ENCODE measurements at places on chromosomes 1 and 21. TPM values are rescaled to one million over a fixed set of nuclear protein-coding genes. Genes with fewer than 3 reads are reported as not detected.

KIF26B gene
- 1.7 TPM for total RNA-seq

LCA5L gene
- 0.17 TPM for total RNA-seq

COPA gene
- 167 TPM for total RNA-seq

LHX4 gene
- 2.7 TPM for total RNA-seq

IL19 gene
- not detected for total RNA-seq

RBP7 gene
- 1.1 TPM for total RNA-seq

GRCh38 chr1:6959491-6959890 is 174.2 kb downstream of the CAMTA1 start:
- no peak for DNase-seq

DNA sequence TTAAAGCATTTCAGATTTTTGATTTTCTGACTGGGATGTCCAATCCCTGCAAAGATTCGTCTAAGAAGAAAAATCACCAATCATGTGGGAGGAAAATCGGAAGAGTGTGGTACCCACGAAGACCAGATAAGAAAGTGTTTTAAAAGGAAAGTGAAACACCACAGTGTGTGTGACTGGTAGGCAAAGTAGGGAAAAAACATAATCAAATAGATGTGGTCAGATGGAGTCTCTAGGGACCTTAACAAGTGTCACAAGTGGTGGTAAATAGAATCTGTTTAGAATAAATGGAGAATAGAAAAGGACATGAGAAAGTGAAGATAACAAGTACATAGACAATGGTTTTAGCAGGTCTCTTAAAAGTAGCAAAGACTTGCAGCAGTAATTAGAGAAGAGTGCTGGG is 154.6 kb downstream of the SLC30A10 start:
- DNase-seq = no peak

DNA sequence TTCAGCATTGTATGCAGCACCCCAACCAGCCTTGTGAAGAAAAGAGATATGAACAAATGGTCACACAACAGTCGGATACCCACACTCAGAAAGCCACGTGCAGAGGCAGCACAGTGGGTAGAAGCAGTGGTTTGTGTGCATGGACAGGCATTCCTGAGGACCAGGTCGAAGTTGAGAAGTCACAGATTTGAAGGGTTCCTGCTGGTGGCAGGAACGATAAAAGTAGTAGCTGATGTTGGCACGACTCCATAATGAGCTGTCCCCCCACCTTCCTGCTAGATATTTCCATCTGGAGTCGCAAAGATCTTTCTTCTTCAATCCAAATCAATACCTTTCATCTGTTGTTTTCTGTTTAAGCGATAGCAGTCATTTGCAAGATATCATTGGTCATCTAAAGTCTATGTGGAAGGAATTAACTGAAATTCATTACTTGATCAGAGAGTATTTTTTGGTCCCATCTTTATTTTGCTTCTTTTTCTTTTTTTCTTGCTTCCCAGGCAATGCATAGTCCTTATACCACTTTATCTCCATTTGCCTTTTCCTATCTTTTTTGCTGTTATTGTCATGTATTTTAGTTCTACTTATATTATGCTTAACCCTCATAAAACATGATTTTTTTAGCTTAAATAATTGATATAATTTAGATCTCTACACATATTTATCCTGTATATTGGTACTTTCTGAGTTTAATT is 176.4 kb downstream of the DHRS3 start:
- DNase-seq = no peak

GRCh38 chr1:89887270-89887669 is 66.4 kb downstream of the LRRC8D start:
- DNase-seq = no peak

- peak; percentile 57 for DNase-seq
These were observed 644 bp downstream of the UBE4B start for GRCh38 chr1:10033359-10033845.

DNA sequence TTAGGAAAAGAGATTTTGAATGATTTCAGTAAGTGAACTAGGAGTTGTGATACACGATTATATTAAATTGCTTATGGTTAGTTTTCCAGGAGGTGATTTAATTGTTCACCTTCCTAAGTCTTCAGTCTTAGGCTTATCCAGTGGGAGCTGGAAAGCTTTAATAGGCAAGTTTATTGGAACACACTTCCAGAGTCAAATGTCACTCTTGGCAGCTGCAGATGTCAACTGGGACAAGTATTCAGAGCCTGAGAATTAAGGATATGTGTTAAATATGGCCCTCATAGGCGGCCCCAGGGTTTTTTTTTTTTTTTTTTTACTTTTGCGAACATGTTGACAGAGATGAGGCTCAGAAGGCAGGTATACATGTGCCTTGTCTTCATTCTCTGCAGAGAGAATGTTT is 29.2 kb downstream of the UCK2 start:
- no peak for DNase-seq

DNA sequence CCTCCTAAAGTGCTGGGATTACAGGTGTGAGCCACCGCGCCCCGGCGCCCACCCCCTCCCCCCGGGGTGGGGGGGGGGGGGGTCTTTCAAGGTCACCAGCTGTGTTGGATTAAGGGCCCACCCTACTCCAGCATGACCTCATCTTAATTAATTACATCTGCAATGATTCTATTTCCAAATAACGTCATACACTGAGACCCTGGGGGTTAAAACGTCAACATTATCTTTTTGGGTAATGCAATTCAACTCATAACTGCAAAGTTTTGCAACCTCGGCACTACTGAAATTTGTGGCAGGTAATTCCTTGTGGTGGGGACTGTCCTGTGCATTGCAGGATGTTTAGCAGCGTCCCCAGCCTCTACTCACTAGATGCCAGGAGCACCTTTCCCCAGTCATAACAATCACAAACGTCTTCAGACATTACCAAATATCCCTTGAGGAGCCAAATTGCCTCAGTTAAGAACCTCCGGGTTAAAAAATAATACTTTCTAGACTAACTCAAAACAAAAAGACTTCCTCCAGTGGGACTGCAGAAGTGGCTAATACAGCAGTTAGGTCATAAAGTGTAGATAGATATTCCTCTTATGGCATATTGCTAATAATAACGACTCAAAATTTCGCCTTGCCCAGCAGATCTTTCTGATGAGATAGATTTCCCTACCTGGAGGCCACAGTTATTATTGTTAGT is 233.0 kb upstream of the KAZN start:
- DNase-seq = no peak

DNA sequence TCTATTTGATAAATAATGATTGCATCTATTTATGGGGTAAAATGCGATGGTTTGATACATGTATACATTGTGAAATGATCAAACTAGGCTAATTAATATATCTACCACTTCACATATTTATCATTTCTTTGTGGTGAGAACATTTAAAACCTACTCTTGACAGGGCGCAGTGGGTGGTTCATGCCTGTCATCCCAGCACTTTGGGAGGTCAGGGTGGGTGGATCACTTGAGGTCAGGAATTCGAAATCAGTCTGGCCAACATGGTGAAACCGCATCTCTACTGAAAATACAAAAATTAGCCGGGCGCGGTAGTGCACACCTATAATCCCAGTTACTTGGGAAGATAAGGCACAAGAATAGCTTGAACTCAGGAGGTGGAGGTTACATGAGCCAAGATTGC is 25.3 kb downstream of the PLEKHA6 start:
- DNase-seq = no peak

- no peak for DNase-seq
These were observed 82.4 kb upstream of the PLPPR4 start for GRCh38 chr1:99181892-99182291.

DNA sequence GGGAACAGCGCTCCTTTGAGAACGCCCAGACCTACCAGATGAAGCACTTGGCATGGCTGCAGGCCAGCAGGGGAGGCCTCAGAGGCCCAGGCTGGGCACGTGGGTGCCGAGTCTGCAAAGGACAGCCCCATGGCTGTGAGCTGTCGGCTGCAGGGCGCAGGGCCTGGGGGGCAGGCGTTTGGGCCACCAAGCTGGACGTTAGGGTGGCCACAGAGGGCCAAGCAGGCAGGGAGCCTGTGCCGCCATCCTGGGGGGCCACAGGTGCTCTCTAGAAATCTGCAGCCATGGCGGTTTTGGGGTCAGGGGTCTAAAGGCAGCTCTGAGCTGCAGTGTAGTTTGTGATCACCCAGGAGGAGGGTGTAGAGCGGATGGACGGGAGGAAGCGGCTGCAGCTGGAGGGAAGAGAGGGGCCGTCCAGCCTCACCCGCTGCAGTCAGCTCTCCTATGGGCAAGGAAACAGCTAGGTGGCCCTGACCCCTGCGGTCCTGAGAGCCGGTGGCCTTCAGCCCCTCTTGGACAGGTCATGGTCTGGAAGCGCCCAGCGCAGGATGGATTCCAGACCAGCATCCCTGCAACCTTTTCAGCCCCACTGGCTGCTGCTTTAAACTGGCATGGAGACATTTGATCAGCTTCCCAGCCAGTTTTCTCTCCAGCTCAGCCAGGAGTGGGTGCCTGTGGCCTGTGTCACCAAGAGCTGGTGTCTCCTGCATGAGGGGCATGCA is 11.0 kb downstream of the IBA57 start:
- DNase-seq = no peak

GRCh38 chr1:154669464-154670282 is 61.7 kb upstream of the ADAR start:
- DNase-seq = peak; percentile 88

GRCh38 chr1:219544163-219544846 is 68.6 kb downstream of the ZC3H11B start:
- no peak for DNase-seq

- no peak for DNase-seq
These were observed 208.1 kb downstream of the TGFB2 start for GRCh38 chr1:218553197-218553596.

DNA sequence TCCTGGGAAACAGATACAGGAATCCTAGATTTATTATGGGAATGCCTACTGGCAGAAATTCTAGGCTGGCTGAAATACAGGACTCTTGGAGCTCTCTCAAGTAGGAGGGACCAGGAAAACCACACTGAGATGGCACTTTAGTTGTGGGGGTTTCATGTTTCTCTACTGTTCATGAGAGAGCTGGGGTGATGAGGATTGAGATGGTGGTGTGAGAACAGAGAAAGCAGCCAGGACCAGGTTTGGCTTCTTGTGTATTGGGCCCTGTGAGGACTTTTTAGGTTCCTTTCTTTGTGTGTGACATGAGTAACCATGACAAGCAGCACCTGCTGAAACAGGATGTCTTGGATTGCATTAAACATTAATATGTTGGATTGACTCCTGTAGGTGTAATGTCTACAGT is 4.9 kb downstream of the ARID1A start:
- no peak for DNase-seq

GRCh38 chr1:56617141-56617540 is 28.0 kb upstream of the PRKAA2 start:
- no peak for DNase-seq

GRCh38 chr1:172551279-172551678 is 18.3 kb downstream of the SUCO start:
- no peak for DNase-seq

- peak; percentile 67 for DNase-seq
These were observed 124.5 kb upstream of the DPYD start for GRCh38 chr1:98045211-98045766.

DNA sequence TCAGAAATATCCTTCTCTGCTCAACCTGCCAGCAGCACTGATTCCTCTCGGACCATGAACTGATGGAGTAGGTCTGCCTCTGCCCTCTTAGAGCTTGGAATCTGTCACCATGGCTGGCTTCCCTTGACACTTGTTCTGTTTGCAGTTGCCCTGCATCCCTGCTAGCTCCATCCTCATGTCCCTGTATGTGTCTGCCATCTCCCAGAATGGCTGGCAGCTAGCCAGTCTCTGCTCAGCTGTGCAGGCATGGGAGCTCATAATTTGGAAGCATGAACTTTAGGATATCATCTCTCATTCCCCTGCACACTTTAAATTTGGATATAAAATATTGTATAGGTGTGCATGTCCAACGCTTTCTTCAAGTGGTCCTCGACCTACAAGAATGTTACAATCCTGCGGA is 95.4 kb downstream of the C1orf94 start:
- DNase-seq = no peak

DNA sequence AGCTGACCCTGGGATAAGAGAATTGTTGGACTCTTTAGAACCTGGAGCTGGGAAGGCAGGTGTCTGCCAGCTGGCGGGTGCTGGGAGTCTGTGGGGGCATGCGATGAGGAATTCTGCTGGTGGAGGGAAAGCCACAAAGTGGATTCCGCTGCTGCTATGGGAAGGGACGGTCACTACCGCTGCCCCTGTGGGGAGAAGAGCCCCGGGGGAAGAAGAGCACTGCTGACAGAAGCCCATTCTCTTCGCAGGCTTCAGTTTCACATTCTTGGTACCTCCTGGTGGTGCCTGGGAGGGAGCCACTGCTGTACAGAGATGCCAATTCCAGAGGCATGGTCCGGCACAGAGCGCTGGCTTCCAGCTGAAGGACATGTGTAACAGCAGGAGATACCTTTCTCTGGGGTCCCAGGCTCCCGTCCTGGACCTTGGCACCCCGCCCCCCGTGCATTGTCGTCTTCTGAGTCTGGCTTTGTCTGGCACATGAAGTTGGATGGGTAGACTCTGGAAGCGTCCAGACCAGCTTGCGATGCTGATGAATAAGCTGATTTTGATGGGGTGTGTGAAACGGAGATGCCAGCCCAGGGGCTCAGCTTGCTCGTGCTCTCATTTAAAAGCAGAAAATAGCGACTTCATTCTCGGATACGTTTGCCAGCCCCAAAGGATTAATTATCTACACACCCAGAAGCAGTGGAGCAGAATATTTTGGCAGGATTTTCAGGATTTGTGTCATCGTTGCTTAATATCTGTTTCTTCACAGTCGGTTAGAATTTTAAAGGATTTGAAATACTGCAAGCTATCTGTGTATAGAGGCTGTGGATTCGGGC is 13.2 kb downstream of the PDXK start:
- DNase-seq = no peak

DNA sequence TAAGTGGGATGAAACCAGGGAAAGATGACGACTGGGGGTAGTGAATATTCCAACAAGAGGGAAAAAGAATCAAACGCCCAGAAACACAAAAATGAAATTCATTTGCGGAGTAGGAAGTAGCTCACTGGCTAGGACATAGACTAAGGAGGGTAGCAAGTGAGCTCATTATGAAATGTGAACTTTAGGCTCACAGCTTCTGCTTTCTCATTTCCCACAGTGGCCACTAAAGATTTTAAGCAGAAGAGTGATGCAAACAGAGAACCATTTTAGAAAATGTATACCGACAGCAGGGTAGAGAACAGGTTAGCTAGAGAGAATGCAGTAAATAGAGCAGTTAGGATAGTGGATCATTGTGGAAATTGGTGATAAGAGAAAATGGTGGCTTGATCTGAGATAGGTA is 3.5 kb downstream of the CD48 start:
- no peak for DNase-seq

GRCh38 chr1:103953386-103953785 is 203.7 kb downstream of the AMY1C start:
- no peak for DNase-seq

DNA sequence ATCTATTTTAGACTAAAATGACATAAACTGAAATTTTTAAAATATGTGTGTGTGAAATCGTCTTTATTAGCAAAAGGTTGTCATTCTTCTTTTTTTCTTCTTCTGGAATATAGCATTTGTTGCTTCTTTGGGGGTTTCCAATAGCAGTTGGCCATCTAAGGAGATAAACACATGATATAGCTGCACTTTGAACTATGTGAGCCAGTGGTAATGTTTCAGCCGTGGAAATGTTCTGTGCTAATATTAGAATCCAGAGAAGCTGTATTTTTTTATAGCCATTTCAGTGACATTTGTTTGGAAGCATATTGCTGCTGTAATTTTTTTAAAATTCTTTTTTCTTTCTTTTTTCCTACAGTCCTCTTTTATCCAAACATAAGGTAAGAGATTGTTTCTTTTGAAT is 75.1 kb downstream of the CNST start:
- no peak for DNase-seq

Measured in H7 (cell line).